ENCODE measurements at places on chromosomes 1 and 21.
A peak's percentile ranks its signal among the peaks of the same experiment; 100 is the strongest.

- no peak for DNase-seq
Observed at GRCh38 chr1:22365331-22366295, 86.0 kb upstream of the ZBTB40 start.

- DNase-seq, result no peak
Observed at GRCh38 chr1:170168265-170168664, 22.5 kb downstream of the NTMT2 start.

- DNase-seq, result no peak
Observed at GRCh38 chr1:29105822-29106221, 17.9 kb downstream of the TMEM200B start.

GRCh38 chr1:55217226-55217986 is 2.2 kb upstream of the USP24 start:
- peak; percentile 79 for DNase-seq

- DNase-seq, result no peak
Observed at GRCh38 chr1:179337288-179337687, 28.5 kb upstream of the AXDND1 start.

GRCh38 chr21:36990508-36991205 is 15.8 kb upstream of the RIPPLY3 start:
- no peak for DNase-seq

DNA sequence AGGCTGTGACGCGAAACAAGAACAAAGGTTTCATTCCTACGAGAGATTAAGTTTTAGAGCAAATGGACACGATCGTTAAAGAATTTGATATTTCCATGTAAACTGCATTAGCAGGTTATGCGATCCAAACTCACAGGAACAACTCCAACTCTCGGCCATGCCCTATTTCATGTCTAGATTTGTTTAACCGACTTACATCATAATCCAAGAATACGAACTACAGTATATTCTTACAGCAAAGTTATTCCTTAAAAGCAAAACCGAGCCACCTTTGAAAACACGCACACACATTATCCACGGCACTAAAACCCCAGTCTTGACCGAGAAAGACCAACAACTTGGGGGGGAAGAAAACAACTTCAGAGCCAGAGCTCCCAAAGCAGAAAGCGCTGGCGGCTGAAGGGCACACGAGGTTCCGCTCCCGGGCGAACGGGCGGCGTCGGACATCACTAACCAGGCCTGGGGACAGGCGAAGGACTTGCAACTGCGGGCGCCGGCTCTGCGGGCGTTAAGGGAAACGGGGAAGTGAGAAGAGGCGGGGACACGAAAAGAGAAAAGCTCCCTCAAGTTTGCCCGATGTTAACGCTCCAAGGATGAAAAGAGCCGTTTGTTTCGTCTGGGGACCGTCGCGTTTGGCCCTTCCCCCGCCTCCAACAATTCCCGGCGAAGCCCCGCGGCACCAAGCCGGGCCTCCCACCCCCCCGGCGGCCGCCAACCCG is 690 bp downstream of the B3GALNT2 start:
- no peak for DNase-seq

DNA sequence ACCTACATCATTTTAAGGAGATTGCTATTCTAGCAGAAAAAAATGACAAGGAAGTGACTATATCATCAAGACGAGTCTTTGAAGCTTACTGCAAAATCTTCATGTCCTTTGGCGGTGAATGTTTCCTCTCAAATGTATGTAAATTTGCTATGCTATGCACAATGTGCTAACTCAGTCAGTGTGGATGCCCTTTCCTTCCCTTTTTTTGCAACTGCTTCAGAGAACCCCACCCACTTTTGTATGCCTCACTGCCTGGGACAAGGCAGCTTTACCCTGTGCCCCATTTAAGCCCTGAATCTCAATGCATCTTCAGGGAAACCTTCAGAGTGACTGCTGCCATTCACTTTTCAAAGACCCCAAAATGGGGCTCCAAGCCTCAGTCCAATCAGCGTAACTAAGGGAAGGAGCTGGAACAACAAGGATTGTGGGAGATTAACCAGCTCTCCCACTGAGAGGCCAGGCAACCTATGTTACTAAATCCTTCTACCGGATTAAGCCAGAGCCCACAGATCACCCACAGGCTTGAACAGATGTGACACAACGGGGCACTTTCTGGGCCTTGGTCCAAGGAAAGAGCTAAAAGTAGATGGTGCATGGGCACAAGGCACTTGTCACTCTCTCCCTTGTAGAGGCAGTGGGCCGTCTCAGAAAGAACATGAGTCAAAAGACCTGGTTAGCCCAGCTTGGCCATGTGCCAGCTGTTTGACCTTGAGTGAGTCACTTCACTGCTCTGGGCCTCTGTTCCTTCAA is 154.4 kb downstream of the PLPP3 start:
- no peak for DNase-seq

DNA sequence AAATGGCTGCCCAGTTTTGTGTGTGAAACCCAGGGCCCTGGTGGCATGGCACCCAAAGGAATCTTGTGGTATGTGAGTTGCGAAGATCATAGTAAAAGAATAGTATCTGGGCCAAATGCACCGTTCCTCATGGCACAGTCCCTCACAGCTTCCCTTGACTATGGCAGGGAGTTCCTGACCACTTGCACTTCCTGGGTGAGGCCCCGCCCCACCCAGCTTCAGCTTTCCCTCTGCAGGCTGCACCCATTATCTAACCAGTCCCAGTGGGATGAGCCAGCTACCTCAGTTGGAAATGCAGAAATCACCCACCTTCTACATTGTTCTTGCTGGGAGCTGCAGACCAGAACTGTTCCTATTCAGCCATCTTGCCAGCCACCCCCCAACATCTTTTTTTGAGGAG is 63.0 kb downstream of the SLC5A9 start:
- no peak for DNase-seq

DNA sequence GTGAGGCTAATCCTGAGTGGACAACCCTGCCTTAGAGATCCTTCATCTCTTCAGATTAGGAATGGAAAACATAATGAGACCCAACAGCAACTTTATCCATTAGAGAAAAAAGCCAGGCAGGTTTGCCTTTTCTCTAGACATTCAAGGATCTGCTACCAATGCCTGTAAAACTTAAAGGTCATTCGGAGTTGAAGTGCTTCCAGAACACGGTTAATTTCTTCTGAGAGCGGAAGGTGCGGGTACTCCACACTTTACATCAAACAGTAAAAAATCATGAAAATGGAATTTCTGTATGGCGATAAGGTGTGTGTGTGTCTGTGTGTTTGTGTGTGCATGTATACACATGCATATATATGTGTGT is 65.2 kb upstream of the PRKACB start:
- no peak for DNase-seq

DNA sequence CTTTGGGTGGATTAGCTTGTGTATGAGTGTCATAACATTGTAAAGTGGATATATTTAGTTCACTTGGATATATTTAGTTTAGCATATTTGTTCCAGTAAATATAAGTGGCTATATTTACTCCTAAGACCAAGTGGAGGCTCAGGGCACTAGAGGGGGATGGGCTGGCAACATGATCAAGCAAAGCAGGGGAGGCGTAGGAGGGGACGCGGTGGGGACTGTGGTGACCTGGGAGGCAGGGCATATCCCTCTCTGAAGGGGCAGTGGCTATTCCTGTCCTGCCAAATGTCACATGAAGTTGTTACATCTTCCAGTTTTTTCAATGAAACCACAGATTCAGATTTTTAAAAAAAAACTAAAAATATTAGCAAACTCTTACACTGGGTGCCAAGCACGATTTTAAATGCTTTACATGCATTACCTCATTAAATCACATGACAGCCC is 51.9 kb upstream of the EDN2 start:
- no peak for DNase-seq

- DNase-seq, result no peak
Observed at GRCh38 chr1:227888404-227889046, 59.2 kb downstream of the WNT9A start.

GRCh38 chr1:157580179-157580827 is 17.6 kb downstream of the FCRL4 start:
- peak; percentile 40 for DNase-seq

- no peak for DNase-seq
Observed at GRCh38 chr1:77514921-77515776, 167.3 kb downstream of the ZZZ3 start.

- no peak for DNase-seq
Observed at GRCh38 chr1:55456971-55457370, 241.8 kb upstream of the USP24 start.

DNA sequence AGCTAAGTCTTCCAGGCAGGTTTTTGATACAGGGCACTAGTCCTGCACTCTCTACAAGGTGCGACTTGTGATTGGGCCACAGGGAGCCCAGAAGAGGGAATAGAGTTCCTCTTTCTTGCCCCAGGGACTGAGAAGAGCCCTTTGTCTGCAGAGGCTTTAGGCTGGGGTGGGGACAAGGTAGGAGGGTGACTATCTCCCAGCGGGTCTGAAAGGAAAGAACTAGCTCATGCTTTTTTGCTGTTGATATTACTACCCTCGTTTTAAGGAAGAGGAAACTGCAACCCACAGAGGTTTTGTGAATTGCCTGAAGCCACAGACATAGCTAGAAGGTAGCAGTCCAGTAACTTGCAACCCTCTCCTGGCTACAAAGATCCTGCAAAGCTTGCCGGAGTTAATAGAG is 615.2 kb downstream of the MATN1 start:
- no peak for DNase-seq

DNA sequence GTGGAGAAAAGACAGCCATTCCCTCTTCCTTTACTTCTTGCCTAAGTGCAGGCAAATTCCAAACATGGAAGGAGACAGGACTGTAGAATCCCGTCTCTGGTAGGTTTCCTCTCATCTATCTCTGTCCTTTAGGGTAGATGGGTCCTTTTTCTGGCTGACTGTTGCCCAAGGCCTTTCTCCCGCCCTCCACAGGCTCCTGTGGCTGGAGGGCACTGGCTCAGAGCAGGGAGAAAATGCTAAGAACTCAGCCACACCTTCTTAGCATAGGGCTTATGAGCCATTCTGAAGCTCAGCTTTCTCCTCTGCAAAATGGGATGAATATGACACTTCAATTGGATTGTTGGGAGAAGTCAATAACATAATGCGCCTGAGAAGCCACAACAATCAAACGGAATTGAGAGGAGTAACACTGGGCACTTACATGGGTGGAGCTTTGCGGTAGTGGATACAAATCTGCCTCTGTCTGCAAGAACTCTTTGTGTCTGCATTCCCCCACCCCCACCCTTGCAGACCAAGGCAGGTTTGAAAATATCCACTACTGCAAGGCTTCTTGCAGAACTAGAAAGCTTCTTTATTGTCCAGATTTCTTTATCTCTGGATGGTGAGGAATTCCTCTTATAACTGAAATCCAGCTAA is 94.7 kb downstream of the CSMD2 start:
- no peak for DNase-seq

- DNase-seq, result no peak
Observed at GRCh38 chr1:61244114-61244513, 161.8 kb downstream of the NFIA start.

- no peak for DNase-seq
Observed at GRCh38 chr1:154468535-154469250, 33.3 kb upstream of the TDRD10 start.

DNA sequence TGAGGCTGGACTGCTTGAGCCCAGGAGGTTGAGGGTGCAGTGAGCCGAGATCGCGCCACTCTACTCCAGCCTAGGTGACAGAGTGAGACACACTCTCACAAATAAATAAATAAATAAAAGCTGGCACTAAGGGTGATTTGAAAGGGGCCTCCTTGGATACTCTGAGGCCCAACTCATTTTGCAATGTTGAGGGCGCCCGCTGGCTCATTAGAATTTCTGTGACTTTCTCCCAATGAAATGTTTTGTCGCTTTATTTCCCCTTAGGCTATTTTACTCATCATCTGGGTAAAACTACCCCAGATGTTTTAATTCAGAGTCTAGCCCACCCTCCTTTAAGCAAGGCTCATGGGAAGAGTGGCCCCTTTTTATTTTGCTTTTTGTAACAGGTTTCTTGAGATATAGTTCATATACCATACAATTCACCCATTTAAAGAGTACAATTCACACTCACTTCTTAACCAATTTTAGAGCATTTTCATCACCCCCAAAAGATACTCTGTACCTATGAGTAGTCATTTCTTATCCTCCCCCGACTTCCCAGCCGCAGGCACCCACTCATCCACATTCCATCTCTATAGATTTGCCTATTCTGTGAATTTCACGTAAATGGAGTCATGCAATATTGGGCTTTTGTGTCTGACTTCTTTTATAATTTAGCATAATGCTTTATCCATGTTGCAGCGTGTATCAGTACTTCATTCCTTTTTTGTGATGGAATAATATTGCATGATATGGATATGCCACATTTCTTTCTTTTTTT is 259.1 kb downstream of the KAZN start:
- no peak for DNase-seq

GRCh38 chr1:4939266-4939665 is 284.9 kb downstream of the AJAP1 start:
- no peak for DNase-seq

DNA sequence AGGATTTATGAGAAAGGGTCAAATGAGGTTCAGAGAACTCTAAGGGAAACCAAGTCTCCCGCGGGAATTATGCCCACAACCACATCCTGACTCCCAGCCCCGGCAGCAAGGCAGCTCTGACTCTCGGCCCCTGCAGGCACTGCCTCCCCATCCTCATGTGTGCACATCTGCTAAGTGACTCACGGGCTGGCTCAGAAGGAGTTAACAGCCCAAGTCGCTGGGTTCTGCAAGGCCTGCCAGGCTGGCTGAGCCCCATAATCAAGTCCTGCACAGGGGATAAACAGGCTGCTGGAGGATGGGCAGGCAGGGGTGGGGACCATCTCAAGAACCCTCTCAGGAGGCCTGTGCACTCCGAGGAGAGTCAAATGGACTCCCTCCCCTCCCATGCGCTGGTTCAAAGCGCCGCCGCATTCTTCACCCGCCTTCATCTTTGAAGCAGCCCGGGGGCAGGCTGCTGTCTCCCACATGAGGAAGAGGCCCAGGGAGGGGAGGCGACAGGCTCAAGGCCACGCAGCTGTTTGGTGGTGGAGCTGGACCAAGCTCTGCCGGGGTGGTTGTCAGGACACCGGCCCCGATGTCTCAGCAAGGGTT is 344.3 kb downstream of the MATN1 start:
- DNase-seq, result no peak

GRCh38 chr1:229887043-229887822 is 179.8 kb upstream of the GALNT2 start:
- DNase-seq, result no peak

DNA sequence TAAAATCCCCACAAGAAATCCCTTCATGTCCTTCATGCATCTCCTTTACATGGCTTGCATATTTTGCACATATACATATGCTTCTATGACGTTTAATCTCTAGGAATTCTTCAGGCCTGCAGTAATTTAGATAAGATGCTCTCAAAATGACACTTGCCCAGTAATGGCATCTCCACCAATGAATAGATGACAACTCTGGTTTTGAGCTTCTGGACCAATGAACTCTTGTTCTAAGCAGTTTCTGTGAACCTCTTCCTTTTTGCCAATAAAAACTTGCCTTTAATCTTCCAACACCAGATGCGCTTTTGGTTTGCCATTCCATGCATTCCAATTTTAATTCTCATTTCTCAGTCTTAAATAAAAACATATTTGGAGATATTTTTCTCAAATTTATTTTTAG is 189.8 kb upstream of the OLFM3 start:
- no peak for DNase-seq

All from naive thymus-derived CD8-positive, alpha-beta T cell (primary cell).